ENCODE measurements at places on chromosomes 12 and 14.
A peak's percentile ranks its signal among the peaks of the same experiment; 100 is the strongest.

- DNase-seq, result peak; percentile 97
These were observed 33.7 kb upstream of the PPP1CC start for GRCh38 chr12:110776410-110776809.

DNA sequence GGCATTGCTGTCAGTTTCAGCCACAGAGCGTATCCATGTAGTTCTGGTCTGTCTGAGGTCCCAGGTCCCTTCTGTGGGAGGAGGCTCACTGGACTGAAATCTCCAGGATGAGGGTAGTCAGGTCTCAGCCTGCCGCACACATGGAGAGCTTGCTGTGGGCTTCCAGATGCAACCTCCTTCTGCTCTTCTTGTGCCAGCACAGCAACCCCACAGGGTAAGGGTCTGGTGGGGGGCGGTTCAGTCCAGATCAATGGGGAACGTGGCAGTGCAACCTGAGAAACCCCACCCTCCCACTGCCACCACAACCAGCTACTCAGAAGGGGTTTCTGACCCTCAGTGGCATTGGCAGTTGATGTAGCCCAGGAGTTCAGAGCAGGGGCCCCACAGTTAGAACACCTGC lies 61.2 kb downstream of the BEGAIN start:
- no peak for DNase-seq

GRCh38 chr12:124389138-124389724 lies 94.3 kb downstream of the RFLNA start:
- DNase-seq, result no peak

- DNase-seq, result no peak
These were observed 61.6 kb downstream of the CAPZA3 start for GRCh38 chr12:18799561-18799960.

- no peak for DNase-seq
These were observed 22.9 kb downstream of the DYRK4 start for GRCh38 chr12:4584896-4585295.
